ENCODE measurements at places on chromosomes 7 and 10. TPM values are rescaled to one million over a fixed set of nuclear protein-coding genes. Genes with fewer than 3 reads are reported as not detected.

CFAP46 gene
- total RNA-seq = 15.5 TPM

RTKN2 gene
- 3.9 TPM for total RNA-seq

GOLGA7B gene
- total RNA-seq = 0.11 TPM

CDC14C gene
- total RNA-seq = not detected

NMT2 gene
- 12.8 TPM for total RNA-seq

NRBF2 gene
- total RNA-seq = 14.2 TPM

AZGP1 gene
- 1.2 TPM for total RNA-seq

CYP17A1 gene
- 0.38 TPM for total RNA-seq

ITPRID1 gene
- 1.1 TPM for total RNA-seq

ZC3HAV1L gene
- 1.4 TPM for total RNA-seq

ADAM8 gene
- 1.8 TPM for total RNA-seq

TRIM8 gene
- 51.8 TPM for total RNA-seq

CDHR1 gene
- total RNA-seq = 2.7 TPM

CUL2 gene
- 25.7 TPM for total RNA-seq

CPXM2 gene
- 0.13 TPM for total RNA-seq

FAM20C gene
- 18.2 TPM for total RNA-seq

NKX1-2 gene
- total RNA-seq = 2.6 TPM

HOGA1 gene
- 4.2 TPM for total RNA-seq

PGAM2 gene
- total RNA-seq = 1.5 TPM

Measured in motor neuron (in vitro differentiated cells).